NCI-H1092 (cell line): ENCODE measurements at places on chromosomes 11 and 22.

GRCh38 chr22:18033204-18033998 lies 9.0 kb upstream of the MICAL3 start:
- DNase-seq, result no peak

DNA sequence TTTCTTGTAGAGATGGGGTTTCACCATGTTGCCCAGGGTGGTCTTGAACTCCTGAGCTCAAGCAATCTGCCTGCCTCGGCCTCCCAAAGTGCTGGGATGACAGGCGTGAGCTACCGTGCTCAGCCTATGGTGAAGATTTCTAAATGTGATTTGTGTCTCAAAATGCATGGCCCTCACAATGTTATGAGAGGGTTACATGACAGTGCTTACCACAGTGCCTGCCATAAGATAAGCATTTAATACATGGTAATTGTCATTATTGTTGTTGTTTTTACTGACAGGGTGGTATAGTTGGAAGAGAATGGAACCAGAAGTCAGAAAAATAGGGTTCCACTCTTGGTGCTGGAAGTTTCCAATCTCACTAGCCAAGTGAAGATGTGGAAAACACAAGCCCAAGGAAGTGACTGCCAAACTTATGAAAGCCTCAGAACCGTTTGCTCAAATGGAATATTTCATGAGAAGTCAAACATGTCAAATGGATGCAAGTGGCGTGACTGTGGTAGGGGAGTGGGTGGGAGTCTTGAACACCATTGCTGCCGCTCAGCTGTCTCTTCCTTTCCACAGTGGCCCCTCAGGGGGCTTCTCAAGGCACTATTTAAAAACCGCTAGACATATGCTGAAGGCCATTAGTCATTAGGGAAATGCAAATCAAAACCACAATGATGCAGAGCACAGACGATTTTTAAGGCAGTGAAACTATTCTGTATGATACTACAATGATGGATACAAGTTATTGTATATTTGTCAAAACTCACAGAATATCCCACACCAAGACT lies 29.1 kb upstream of the LMO2 start:
- no peak for DNase-seq

DNA sequence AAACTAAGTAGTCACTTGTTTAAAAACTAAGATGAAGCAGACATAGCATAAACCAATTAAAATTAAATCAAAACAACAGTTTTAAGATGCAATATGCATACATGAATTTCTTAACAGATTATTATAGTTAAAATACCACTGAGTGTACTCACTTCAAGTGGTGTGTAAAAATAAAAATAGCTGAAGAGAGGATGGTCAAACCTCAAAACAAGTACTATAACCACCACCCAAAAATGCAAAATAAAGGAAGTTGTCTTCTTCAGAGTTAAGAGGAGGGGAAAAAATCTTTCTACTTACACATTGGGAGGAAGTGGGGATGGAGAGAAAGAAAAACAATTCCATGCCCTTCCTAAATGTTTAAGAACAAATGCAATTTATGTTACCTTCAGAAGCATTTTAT lies 31.9 kb downstream of the RRAS2 start:
- DNase-seq, result no peak

DNA sequence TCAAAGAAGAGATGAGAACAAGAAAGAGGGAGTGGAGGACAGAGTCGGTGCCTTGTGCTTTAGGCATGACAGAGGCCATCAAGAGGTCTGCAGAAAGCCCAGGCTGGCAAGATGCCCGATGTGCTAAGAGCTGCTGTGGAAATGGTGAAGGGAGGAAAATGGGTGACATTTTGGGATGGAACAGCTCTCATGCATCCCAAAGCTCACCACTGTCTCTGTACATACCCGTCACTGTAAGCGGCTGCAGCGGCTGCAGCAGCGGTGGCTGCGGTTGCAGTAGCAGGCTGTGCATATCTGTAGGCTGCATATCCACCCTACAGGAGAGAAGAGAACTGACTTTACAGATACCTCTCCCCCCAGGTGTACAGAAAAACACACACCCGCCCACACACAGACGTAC lies 28.6 kb downstream of the APOL5 start:
- DNase-seq, result no peak

DNA sequence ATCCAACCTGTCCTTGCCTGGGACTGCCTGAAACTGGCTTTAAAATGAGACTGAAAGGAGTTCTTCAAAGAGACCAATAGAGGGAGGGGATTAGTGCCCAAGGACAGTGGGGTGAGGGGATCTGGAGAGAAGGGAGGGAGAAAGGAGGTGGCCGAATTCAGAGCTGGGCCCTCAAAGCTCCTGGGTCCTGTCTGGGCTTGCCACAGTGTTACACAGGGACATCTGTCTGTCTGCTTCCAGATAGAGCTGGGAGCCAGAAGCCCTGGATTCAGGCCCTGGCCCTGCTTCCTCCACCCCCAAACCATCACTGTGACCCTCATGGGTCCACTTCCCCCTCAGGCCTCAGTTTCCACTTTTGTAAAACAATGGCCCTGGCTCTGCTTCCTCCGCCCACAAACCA lies 3.6 kb downstream of the KCNJ4 start:
- no peak for DNase-seq

- DNase-seq, result no peak
Measured at GRCh38 chr11:67996051-67996450, 7.8 kb downstream of the UNC93B1 start.

DNA sequence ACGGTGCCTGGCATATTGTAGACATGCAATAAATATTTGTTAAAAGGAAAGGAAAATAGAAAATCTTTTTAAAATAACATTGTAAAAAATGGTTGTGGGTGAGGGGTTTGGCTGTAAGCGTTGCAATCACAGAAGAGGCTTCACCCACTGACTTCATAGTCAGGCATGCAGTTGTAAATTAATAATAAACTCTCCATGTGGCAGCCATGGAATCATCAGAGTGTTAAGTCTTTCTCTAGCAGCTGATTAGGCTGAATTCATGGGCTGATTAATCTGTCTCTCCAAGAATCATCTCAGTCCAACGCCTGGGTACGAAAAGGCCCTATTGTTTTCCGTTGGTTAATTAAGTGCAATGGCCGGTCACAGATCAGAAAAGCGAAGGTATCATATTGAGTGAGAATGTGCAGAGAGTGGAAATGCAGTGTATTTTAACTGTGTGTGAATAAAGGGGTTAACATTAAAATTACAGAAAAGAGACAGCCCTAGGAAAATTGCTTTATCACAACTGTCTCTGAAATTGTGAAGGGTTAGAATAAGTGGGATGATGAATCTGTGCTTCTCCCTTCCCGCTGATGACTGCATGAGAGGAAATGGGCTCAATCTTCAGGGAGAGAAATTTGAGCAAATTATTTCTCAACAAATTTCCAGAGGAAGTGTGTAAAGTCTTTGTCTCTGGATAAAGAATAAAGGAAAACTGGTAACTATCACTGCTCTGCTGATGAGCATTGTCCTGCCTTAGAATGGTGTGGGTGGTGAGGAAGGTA lies 269.0 kb downstream of the FAM76B start:
- no peak for DNase-seq

- no peak for DNase-seq
Measured at GRCh38 chr11:15118431-15118830, 3.7 kb downstream of the INSC start.

GRCh38 chr11:17883946-17884345 lies 128.9 kb downstream of the SERGEF start:
- DNase-seq, result no peak

DNA sequence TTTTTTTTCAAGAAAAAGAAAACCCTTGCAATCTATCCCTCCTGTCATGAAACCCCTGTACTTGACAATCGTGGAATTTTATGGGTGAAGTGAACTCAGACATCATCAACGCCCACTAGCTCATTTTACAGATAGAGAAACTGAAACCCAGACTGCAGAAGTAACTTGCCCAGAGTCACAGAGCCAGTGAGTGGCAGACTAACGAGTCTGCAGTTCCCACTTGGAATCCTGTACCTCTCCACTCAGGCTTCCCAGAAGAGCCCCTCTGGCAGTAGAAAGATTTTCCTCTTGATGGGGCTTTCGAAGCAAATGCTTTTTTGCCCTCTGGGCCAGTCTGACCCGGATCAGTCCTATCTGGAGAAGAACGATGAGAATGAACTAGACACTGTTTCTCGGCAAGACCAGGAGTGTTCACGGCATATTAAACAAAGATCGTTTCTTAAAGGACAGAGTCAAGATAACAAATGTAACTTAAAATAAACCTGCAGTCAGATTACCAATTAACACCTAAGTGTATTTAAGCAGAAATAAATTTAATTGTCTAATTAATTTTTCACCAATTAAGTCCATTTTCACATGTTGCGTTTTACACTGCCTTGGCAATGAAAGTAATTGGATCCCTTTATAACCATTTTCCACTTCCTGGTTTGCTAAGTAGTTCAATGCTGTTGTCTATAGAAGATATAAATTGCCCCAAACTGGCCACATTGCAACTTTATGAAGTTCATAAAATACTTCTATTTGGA lies 61.3 kb upstream of the CREB3L1 start:
- no peak for DNase-seq

DNA sequence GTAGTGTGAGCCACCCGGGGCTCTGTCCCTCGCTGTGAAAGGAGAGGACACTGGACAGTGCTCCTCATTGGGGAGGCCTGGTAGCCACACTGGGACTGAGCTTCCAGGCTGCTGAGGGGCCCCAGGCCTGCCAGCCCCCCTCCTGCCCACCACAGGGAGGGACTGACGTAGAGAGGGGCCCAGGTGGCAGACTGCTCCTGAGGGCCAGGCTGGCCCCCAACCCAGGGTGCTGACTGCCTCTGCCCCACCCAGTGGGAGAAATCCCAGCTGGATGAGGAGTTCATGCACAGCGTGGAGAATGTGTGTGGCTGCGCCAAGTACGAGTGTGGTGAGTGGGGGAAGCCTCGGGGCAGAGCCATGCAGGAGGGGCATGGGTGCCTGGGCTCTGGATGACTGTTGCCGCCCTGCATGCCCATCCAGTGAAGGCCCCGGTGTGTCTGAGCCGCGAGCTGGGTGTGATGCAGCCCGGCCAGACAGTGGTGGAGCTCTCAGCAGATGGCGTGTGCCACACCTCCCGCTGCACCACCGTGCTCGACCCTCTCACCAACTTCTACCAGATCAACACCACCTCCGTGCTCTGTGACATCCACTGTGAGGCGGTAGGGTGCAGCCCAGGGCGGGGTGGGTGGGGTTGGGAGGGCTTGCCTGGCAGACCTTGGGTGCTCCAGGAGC lies 78.7 kb upstream of the MYOD1 start:
- no peak for DNase-seq

DNA sequence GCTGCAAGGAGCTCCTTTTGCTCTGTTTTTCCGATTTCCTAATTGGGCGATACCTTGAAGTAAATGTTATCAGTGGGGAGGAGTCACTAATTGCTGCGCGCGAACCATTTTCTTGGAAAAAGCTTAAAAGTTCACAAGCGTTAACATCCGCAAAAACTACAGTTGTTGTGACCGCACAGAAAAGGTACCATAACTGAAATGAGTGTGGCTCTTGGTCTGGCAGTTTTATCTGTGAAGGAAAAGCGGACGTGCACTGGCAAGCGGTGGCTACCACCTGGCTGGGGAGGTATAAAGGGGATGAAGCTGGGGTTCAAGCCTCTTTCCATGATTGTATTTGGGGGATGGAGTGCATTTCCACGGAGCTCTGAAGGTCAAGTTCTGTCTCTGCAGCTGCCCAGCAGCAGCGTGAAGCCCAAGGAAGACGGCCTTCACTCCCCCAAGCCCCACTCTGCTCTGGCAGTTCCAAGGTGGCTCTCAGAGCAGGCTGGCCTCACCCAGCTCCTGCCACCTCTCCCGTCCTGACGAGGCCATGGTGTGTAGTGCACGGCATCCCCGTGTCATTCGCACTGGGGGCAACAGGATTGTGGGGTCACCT lies 27.5 kb downstream of the MOV10L1 start:
- no peak for DNase-seq

DNA sequence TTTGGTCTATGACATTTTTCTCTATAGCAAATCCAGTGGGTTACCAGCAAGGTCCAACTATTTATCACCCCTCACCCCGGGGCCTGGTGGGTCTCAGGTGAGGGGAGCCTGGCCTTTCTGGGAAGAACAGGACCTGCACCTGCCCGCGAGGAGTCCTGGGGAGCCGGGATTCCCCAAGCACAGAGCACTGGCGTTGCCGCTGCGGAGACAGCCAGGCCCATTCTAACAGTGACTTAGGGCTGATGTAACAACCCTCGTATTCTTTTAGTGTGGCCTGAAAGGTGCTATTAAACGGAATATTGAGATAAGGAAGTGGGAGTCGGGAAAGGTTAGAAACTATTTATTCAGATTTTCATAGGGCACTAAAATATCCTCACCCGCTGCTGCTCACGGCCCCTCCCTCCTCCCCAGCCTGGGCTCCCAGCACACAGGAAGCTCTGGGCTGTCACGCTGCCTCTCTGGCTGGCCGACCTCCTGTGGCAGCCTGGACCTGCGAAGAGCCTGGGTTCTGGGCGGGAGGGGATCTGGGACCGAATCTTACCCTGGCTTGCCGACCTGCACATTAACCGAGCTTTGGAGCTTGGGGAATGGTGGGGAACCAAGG lies 141.2 kb downstream of the MIAT start:
- DNase-seq, result no peak

GRCh38 chr11:118923721-118924587 lies 1.8 kb downstream of the BCL9L start:
- no peak for DNase-seq

- no peak for DNase-seq
Measured at GRCh38 chr11:100825626-100826025, 138.5 kb downstream of the ARHGAP42 start.
